ENCODE measurements at places on chromosomes 2 and 18.

GRCh38 chr18:3906116-3906750 lies 456.3 kb downstream of the TGIF1 start:
- DNase-seq = no peak

GRCh38 chr2:19356545-19357401 lies 1.6 kb downstream of the OSR1 start:
- DNase-seq = no peak

- DNase-seq = no peak
Measured at GRCh38 chr2:8926356-8926755, 77.1 kb downstream of the MBOAT2 start.

DNA sequence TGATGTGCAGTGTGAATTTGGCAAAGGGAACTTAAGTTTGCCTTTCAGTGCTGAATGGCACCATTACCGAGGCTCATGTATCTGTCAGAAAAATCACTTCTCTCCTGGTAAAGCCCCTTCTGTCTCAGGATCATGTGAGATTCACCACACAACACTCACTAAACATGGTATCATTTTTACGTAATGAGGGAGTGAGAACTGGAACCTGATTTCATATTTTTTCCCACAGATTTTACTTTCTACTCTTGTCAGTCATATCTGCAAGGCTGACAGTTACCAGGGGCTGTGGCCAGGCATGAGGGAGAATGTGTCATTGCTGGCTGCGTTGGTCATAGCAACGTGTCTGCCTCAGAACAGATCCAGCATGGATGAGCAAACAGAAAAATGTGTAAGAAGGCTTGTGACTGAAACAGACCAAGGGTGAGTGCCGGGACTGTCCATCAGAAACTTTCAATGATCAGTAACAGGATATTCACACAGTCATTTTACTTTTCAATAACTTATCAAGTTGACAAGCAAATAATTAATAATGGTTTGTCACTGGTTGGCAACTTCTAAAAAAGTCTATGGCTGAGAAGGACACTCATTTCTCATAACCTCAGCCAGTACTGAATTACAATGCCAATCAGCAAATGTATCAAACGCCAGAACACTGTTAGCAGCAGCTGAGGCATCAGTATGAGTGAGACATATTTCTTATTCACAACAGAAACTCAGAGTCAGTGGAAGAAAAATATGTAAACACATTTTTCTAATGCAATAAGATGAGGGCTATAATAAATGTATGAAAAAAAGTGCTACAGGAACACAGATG lies 100.5 kb downstream of the CDC42EP3 start:
- DNase-seq = no peak

DNA sequence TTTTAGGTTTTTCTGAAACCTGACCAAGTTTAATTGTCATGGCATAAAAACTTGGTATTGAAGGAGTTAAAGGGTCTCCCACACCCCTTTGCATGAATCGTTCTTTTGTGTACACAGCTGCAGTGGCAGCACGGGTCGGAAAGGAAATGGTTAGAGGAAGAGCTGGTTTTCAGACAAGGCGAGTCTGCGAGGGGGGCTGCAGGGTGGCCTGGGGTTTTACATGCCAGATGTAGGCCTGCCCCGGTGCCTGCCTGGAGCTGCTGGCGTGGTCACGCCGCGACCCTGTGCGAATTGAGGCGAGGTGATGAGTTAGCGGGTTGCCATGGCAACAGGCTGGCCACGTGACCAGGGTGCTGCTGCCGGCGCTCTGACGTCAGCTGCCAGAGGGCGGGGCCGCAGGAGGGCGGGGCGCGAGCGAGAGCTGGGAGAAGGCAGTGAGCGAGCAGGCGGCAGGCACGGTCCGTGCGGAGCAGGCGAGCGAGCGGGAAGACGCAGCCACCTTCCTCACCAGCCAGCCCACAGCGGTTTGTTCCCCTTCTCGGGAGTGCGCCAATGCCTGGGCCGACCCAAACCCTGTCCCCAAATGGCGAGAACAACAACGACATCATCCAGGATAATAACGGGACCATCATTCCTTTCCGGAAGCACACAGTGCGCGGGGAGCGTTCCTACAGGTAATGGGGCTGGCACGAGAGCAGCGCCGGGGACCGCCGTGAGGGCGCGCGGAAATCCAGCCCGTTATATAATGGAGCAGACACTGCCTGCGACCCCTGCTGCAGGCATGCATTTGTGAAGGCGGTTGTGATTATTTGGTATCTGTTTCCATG lies at the start of gene MAPRE2:
Gene MAPRE2, plus strand, starts transcription at position 426 of the 827 bp plus-strand sequence. Its CDS starts 127 bp downstream, at position 553.
- peak; percentile 99 for DNase-seq

- no peak for DNase-seq
Measured at GRCh38 chr2:102081606-102082005, 60.9 kb upstream of the IL1R1 start.

- no peak for DNase-seq
Measured at GRCh38 chr2:3596901-3597417, 2.0 kb downstream of the COLEC11 start.

DNA sequence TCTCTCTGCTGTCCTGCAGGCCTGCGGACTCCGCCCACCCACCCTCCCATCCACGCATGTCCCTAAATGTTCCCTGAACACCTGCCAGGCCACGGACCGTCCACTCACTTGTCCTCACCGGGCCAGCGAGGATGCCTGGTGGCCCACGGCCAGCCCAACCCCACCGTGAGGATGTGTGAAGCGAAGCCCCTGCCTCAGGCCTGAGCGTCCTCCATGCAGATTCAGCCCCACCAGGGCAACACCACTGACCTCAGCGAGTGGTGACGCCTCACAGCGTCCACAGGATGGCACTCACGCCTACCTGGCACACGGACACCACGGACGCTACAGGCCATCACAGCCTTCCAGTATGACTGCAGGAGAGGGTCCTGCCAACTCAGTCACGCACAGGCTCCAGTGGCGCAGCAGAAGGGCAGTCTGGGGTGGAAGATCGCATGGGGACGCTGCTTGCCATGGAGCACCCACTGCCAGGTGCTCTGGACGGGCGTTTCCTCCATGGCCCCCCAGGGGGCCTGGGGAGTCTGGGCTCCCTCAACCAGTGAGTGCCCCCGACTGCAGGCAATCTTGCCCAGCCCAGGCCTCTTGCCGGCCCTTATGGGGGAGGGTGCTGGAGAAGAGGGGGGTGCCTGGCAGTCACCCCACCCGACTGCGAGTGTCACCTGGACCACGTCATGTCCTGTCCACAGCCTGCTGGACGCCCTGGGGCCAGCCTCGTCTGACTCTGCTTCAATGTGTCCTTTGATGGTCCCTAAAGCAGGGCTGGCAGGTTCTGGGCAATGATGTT lies 25.4 kb downstream of the HDAC4 start:
- no peak for DNase-seq

DNA sequence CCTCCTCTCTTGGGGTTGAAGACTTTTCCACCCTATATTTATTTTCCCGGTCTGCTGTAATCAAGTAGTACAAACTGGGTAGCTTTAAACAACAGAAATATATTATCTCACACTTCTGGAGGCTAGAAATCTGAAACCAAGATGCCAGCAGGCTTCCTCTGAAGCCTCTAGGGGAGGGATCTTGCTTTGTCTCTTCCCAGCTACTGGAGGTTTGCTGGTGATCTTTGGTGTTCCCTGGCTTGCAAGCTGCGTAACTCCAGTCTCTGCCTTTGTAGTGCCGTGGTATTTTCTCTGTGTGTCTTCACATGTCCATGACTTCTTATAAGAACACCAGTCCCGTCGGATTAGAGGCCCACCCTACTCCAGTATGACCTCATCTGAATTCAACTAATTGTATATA lies 44.4 kb downstream of the MYO3B start:
- DNase-seq = no peak

DNA sequence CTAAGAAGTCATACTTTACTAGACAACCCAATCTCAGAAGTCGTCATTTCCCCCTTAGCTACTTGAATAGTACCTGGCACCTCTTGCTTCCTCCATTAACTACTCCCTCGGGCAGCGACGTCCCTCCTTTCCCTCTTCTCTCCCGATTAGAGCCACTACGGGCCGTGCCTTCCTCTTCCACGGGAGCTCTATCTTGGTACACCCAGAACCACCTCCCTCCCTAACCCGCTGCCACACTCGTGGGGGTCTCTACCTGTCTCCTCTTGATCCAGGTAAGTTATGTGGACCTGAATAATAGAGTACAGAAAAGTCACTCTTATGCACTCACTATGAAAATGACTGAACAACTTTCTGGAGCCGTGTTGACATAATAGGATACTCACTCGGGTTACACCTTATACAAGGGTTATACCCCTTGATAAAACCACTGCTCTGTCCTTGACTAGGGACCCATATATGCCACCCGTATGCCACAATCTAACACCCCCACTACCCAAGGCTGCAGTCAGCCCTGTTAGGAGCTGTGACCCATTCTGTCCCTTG lies 595 bp upstream of the HDHD2 start:
- DNase-seq = no peak

DNA sequence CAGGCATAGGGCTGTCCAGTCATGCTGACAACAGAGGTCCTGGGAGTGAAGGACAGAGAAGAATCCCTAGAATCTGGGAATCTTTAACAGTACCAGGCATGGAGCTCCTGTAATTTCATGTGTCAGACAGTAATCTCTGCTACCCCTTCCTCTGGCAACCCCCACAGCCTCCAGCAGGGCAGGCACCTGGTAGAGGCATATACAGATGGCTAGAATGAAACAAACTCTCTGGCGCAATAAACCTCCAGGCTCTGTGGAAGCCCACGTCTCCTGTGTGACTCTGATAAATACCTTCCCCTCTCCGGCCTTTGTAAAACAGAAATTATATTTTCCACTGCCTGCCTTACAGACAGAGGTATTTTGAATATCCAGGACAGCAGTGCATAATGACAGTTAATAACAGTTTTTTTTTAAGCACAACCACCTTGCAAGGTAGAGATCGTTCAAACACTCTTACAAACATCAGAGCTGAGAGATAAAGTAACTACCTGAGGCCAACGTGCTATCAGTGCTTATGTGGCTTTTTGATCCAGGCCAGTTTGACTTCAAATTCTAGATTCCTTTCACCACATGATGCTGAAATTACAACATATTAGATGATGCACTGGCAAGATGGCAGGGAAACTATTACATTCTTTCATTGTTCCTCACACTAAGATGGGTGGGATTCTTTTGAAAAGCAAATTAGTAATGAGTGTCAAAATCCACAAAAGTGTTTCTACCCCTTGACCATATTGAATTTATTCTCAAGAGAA lies 47.7 kb upstream of the TMEM247 start:
- no peak for DNase-seq

GRCh38 chr2:61689568-61689967 lies 151.4 kb upstream of the XPO1 start:
- no peak for DNase-seq

GRCh38 chr2:42877936-42878335 lies 85.6 kb upstream of the HAAO start:
- DNase-seq = no peak

DNA sequence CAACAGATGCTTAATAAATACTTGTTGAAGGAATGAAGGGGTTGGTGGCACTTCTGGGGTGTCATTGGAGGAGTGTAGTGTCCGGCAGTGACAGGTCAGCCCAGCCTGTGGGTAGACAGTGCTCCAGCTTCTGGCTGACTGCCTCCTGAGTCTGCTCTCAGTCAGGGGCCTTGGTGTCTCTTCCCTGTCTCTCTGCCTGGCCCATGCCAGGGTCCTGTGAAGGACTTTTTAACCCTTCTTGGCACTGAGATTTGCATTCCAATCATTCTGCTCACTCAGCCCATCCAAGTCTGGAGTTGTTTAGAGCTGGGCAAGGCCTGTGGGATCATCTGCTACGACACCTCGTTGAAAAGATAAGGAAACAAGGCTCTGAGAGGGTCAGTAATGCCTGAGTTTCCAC lies 1.4 kb upstream of the KCNK3 start:
- no peak for DNase-seq

DNA sequence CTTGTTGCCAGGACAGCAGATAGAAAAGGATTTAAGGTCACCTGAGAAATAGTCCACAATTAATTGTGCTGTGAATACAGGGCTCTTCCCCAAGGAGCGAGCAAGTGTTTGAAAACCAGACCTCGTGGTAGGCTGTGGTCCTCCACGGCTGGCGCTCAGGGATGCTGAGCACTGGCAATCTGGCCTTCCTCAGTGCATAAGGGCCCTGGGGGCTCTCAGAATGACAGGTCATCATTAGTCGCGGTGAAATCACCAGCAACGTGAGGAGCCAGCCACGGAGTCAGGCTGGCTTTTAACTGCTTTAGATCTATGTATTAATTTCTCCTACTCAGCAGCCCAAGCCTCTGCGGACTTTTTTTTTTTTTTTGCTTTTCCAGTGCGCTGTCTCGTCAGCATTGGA lies 148.5 kb downstream of the FHOD3 start:
- no peak for DNase-seq

GRCh38 chr2:240561325-240561971 lies 1.3 kb downstream of the DUSP28 start:
- DNase-seq = peak; percentile 18

DNA sequence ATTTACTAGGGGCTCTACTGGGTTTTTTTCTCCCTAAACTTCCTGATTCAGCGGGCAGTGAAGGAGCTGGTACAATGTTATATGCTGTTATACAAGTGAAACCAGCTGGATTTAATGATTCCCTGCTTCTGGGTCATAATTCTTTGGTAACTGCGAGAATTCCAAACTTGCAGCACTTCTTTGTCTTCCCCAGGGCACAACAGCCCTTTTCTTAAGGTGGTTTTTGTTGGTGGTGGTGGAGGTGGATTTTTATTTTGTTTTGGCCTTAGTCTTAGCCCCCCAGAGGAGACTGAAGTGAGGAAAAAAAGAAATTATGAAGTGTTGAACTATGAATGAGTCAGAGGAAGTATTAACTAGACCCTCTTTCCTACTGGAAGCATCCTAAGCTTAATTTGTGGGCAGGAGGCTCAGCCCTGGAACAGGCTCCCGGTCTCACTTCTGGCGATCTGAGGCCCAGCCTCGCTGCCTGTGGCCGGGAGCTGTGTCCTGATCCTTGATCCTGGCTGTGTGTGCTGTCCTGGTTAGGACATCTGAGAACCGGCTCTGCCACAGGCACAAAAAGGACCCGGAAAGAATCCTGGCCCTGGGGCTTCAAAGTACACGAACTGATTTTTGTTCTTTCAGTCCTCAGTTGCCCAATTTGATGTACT lies 141.9 kb downstream of the LYPD6B start:
- no peak for DNase-seq

DNA sequence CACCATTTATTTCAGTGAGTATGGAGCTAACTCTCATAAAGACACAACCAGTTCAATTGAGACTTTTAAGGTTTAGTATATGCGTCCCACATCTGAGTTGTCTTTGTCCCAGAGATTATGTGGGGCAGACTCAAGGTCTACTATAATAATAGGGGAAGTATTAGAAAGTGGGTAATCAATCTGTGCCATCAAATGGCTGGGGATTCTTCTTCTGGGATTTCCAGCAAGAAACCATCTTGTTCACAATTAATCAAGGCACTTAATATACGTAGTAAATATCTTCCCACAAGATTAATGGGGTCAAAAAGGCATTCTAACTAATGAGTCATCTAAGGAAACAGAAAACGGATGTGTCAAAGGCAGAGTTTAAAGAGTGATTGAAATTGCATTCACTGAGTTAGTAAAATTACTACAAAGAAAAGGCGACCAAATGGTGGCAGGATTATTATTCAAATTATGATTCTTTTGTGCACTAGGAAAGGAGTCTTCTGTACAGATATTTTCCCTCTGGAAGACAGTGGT lies 179.8 kb upstream of the REG3G start:
- DNase-seq = no peak

Data from GF-D8 (cell line).